ENCODE measurements at places on chromosomes 5 and 9.

GRCh38 chr9:8085986-8086385, 286.4 kb upstream of the DMAC1 start:
- no peak overlapping the region for H3K27ac ChIP-seq
- DNase-seq: no peak
- H3K4me3 ChIP-seq: no peak overlapping the region
- H3K36me3 ChIP-seq: peaks cover 2% of the 10 kb centered on the region
- peaks cover 5% of the 10 kb centered on the region for H3K27me3 ChIP-seq

DNA sequence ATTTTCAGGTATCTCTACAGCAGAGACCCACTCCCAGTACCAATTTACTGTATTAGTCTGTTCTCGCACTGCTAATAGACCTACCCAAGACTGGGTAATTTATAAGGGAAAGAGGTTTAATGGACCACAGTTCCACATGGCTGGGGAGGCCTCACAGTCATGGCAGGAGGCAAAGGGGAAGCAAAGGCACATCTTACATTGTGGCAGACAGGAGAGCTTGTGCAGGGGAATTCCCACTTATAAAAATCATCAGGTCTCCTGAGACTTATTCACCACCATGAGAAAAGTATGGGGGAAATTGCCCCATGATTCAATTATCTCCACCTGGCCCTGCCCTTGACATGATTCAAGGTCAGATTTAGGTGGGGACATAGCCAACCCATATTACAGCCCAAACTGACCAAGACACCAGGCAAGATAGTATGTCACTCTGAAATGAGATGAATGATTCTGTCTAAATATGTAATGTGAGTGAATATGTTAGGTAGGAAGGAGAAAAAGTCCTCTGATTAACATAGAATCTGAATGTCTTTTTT, 182.5 kb upstream of the CDH12 start:
- H3K27ac ChIP-seq: no peak overlapping the region
- H3K27me3 ChIP-seq: no peaks in the 10 kb centered on the region
- H3K36me3 ChIP-seq: no peaks in the 10 kb centered on the region
- no peak overlapping the region for H3K4me3 ChIP-seq

GRCh38 chr5:86332851-86333250, 284.9 kb upstream of the COX7C start:
- H3K27ac ChIP-seq: no peak overlapping the region
- no peaks in the 10 kb centered on the region for H3K4me1 ChIP-seq
- no peaks in the 10 kb centered on the region for H3K27me3 ChIP-seq
- H3K4me3 ChIP-seq: no peak overlapping the region

GRCh38 chr5:9351546-9351945, 194.3 kb downstream of the SEMA5A start:
- no peak for DNase-seq
- H3K27ac ChIP-seq: no peak overlapping the region
- no peak overlapping the region for H3K4me3 ChIP-seq
- no peaks in the 10 kb centered on the region for H3K4me1 ChIP-seq
- H3K27me3 ChIP-seq: no peaks in the 10 kb centered on the region

GRCh38 chr9:107375651-107376369, 92.7 kb downstream of the RAD23B start:
- H3K36me3 ChIP-seq: no peaks in the 10 kb centered on the region
- H3K27ac ChIP-seq: no peak overlapping the region
- no peaks in the 10 kb centered on the region for H3K4me1 ChIP-seq
- no peak for DNase-seq

DNA sequence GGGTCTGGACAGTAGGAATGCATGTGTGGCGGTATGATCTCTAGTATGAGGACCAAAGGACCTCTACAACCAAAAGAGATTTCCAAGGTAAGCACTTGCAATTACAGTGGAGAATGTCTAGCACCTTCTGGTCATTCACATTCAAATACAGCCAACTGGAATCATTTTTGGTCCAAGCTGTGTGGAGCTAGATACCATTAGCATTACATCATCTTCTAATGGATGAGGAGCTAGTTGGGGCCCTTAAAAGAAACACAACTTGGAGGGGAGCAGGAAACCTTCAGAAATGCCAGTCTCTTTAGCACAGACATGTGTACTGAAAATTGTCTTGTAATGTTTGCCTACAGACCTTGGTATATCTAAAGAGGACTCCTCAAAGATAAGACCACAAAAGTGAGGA, 244.7 kb downstream of the BNC2 start:
- no peak overlapping the region for H3K4me3 ChIP-seq
- H3K36me3 ChIP-seq: no peaks in the 10 kb centered on the region
- no peak for DNase-seq
- no peaks in the 10 kb centered on the region for H3K4me1 ChIP-seq
- H3K27me3 ChIP-seq: no peaks in the 10 kb centered on the region
- H3K27ac ChIP-seq: no peak overlapping the region

DNA sequence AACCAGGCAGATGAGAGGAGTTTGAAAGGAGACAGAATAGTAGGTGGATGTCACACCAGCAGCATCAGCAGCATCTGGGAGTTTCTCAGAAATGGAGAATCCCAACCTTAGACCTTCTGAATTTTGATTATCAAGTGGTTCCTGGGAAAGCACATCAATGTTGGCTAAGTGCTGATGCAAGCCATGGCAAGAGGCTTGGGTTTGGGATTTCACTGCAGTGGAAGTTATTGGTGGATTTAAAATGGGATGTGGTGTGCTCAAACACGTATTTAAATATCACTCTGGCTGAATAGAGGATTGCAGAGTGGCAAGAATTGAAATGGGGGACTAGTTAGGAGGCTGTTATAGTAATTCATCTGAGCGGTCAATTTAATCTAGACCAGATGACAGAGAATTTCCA, 387.8 kb upstream of the WWC1 start:
- no peak overlapping the region for H3K27ac ChIP-seq
- no peaks in the 10 kb centered on the region for H3K4me1 ChIP-seq
